ENCODE measurements at places on chromosomes 12 and 14.

GRCh38 chr14:22737052-22737451, 29.4 kb upstream of the OXA1L start:
- DNase-seq = no peak

DNA sequence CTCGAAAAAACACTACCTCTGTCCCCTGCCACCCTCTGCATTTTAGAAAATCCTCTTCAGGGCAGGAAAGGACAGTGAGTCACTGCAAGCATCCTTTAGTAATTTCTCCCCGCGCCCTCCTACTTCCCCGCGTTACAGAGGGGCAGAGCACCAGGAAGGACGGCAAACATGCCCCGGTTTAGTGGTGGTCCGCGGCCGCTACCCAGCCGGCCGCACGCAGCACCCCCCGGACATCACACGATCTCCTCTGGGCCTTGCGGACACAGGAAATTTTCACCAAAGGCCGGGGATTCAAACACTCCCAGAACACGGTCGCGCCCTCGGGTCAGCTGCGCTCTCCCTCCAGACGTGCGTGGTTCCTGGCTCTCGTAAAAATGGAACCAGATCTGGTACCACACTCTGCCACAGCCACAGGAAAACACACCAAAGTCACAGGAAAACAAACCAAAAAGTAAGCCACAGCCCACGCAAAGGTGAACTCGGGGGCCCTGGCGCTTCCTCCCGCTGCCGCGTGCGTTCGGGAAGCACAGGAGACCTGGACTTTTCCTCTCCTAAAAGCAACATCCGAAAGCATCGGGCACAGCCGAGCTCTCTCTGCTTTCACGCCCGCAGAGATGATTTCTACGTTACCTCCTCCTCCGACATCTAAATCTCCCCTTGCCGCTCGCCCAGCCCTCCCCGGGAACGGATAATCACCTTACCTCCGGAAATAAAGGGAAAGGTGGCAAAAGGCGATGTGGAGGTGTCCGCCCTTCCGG, 839 bp downstream of the SLC38A1 start:
- DNase-seq = no peak

DNA sequence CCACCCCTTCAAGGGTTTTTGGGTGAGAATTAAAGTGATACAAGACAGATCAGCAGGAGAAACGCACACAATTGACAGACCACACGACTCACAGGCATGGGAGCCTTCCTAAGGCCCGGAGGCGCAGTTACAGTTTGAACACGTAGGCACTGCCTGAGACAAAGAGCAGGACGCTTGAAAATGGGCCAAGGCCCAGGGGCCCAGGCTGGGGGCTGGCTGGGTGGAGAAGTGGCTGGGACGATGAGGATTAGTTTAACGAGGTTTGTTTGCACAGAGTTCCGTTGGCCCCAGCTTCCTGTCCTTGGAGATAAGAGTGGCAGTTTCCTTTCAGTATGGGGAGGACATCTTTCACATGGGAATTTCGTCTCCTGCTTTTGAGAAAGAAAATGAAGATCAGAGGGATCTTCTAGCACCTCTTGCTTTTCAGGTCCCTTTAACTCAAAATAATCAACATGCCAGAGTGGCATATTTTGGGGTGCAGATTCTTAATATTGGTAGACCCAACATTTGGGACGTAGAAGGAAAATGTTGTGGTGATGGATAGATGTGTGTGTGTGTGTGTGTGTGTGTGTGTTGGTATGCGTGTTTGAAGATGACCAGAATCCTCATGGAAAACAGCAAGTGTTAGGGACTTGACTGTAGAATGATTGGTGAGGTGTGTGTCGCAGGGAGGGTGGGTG, 44.6 kb downstream of the DLK1 start:
- no peak for DNase-seq

- no peak for DNase-seq
These were observed 642 bp downstream of the SLC38A2 start for GRCh38 chr12:46371718-46372543.

GRCh38 chr12:121802843-121803698, 738 bp upstream of the SETD1B start:
- DNase-seq = peak; percentile 95

GRCh38 chr12:108482717-108483212, 32.3 kb upstream of the FICD start:
- DNase-seq = no peak

- no peak for DNase-seq
These were observed 88.1 kb downstream of the PAPOLA start for GRCh38 chr14:96590190-96590864.

DNA sequence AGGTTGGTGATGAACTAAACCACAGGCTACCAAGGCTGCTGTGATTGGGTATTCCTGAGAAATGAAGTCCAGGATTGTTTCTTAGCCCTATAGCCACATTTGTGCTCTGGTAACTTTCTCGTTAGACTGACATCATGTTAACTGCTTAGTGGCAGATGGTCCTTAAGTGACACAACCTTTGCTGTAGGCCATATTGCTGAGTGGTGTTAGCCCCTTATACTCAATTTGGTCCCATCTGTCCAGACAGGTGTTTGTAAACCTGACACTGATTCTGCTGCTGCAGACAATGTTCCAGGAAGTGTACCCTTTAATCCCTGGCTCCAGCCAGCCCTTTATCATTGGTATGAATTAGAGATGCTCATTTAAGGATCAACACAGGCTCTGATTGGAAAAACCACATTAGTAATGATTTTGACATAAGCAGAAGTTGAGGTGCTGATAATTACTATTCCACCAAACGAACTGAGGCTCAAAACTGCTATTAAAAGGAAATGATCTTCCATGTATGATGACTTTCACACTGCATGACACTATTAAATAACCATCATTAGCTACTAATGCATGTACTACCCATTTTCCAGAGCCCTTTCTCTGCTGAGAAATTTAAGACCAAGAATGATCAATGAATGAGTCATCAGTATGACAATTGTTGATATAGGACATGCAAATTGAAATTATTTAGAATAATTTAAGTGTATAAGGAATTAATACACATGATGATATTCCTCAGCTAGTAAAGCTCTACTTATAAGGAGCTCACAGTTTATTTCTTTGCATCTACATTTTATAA, 3.6 kb upstream of the SSTR1 start:
- no peak for DNase-seq

DNA sequence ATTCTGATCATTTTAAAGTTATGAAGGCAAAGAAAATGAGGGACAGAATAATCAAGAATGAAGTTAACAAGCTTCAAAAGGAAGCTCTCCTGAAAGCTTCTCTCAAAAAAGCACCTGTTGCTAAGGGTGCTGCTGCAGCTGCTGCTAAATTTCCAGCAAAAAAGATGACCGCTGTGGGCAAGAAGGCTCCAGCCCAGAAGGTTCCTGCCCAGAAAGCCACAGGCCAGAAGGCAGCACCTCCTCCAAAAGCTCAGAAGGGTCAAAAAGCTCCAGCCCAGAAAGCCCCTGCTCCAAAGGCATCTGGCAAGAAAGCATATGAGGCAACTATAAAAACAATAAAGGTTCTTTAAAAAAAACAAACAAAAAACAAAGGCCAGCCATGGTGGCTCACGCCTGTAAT, 52.7 kb upstream of the NR2C1 start:
- no peak for DNase-seq

GRCh38 chr12:14362352-14362751, 3.1 kb upstream of the ATF7IP start:
- DNase-seq = no peak

DNA sequence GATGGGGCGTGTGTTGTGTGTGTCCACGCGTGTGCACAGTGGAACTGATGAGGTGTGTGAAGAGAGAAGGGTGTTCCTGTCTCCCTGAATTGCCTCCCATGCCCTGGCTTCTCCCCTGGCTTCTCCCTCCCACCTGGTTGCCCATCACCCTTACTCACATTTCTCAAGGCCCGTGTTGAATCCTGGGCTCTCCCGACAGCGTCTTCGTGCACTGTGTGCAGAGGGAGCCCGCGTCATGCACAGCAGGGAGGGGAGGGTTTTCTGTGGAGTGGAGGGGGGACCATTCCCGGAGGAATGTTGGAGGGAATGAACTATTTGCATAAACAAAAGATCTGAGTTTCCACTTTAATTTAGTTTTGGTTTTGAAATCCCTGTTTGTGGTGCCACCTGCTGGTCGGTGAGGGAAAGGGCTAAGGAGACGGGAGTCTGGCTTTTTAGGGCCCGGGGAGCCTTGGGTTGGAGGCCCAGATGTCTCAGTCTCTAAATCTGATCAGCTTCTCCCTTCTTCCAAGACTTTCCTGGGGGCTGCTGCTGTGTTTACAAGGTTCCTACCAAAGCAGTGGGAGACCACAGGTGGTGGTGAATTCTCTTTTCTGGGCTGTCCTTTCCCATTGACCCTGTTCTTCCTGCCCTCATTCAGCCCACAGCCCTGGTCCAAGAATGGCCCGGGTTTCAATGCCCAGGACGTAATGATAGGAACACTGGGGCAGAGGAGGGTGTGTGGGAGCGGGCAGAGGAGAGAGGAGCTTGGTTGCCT, at the start of gene C1R:
Gene C1R, minus strand, starts transcription at position 217 of the 757 bp plus-strand sequence. Its CDS starts 57 bp downstream, at position 160.
- DNase-seq = peak; percentile 72

DNA sequence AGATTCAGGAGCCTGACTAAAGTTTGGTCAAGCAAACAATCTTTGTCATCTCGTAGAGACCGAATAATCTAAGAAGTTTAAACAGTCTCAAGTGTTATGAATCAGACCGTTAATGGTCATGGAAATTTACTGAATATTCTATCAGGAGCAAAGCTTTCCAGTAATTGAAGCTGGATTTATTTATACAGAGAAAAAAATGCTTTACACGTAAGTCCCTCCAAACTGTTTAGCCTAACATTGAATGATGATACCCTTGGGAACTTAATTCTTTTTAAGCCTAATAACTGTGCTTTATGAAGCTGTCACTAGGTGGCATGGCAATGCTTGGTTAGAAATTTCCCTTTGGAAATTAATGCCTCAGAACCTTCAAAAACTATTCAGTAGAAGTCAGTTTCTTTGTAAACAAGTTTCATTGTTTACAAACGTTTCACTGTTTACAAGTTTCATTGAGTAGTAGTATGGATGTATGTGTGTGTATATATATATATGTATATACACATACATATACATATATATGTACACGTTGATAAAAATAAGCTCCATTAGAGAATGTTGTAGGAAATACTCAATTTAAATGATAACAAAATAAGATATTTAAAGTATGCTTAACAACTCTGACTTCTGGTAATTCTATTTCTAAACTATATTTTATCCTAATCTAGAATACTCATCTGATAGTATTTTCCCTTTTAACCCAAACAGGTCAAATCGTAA, 32.1 kb downstream of the DEPDC4 start:
- peak; percentile 39 for DNase-seq

GRCh38 chr14:96587823-96588385, 85.7 kb downstream of the PAPOLA start:
- DNase-seq = no peak

- DNase-seq = no peak
These were observed 267.4 kb downstream of the TMTC2 start for GRCh38 chr12:82954064-82954463.

- DNase-seq = no peak
These were observed 77.6 kb downstream of the SCAF11 start for GRCh38 chr12:45912774-45913173.

DNA sequence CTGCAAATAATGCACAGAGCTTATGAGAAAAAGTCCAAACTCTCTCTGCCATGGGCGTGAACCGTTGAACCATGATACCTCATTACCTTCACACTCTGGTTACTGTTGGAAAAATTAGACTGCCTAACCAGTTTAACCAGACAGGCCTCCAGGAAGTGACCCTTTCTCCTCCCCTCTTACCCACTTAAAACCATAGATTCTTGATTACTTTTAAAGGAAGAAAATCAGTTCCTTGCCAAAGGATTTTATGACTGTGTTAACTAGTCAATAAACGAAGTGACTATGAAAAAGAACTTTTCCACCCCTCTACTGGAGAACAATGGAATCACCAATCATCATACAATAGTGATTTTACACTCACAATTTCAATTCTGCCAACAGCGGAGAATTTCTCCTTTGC, 254.0 kb upstream of the ATP2B1 start:
- DNase-seq = no peak

DNA sequence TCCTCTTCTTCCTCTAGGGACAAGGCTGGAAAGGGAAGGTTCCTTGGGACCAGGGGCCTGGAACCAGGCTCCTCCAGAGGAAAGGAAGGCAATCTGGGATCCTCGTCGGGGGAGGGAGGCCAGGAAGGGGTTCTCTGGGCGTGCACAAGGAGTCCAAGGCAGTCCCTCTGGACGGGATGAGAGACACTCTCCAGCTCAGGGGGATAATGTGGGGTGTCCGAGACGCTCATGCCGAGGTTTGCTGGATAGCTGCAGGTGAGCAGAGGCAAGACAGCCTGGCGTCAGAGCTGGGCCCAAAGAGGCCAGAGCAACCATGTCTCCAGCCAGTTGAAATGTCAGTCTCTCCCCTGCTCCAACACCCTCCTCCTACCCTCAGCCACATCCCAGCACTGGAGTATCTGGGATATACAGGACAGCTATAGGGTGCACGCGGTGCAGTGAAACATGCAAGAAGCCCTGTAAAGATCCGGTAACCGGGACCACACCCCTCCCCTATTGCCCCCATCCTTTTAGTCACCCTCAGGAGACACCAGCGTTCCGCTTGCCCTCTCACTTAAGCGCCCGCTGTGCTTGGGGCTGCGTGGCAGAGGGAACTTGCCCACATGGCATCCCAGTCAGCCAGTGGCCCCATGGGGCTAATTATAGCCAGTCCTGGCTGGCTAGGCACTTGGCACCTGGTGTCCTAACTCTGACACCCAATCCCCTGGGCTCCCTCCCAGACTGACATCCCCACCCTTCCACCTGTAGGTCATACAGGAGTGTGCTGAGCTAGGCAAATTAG, at the start of gene KLHL33:
Gene KLHL33, minus strand, starts transcription at position 585 of the 781 bp plus-strand sequence. Its CDS starts 355 bp downstream, at position 230.
- DNase-seq = no peak

Measured in right renal pelvis (tissue), 4 donors.